ENCODE measurements at places on chromosomes 3 and 15. TPM values are rescaled to one million over a fixed set of nuclear protein-coding genes. Genes with fewer than 3 reads are reported as not detected.

The GPR160 gene
- 5.7 TPM for total RNA-seq

The COL6A5 gene
- total RNA-seq, result not detected

DNA sequence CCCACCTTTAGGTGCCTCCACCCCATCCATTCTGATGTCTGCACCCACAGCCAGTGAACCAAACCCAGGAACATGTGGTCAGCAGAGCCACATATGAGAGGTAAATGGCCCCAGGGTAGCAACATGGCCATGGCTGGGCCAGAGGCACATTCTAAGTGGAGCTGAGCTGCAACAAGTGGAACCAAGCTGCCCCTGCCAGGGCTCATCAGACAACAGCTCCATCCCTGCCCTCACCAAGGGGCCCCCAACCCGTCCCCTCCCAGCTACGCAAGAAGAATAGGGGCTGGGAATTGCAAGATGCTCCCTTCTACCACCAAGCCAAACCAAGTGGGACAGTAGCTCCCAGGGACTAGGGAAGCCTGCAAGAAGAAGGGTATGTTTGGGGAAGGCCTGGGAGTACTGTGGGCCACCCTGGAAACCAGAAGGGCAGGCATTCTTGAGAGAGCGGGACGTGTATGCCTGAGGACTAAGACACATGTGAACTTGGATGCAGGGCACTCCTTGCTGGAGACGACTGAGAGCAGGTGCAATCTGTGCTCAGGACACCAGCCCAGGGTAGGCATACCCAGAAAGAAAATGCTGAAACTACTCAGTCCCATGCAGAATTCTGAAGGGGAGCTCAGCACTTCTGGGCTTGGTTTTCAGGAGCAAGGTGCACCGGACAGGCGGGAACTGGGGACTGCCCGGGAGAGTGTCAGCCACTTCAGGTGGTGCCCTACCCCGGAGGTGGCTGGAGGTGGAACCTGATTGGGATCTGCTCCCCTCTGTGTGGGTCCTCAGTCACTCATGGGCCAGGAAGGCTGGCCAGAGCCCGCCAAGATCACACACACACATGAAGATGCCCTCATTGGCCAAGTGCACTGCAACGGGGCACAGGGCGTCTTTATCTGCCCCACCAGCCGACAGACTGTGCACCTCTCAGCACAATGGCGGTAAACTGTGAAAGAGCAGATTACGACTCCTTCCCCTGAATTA, 9.5 kb downstream of the MYL3 start:
- DNase-seq, result no peak
- no peaks in the 10 kb centered on the region for H3K36me3 ChIP-seq
- no peak overlapping the region for H3K27ac ChIP-seq

DNA sequence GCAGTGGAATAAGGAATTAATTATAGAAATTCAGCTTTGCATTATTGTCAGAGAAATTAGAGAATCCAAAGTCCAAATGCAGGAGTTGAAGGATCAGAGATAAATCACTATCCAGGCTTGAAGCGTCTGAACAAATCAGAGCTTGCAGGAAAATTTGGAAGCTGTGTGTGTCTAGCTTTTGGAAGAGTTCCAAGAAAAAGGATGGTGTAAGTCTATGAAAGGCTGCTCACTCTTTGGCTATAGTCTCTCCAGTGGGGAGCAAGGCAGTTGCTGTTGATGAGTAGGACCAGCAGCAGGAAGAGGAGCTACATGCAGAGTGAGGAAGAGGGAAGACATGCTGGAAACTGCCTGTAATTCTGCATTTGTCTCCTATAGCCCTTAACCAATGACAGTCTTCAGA, 464.3 kb upstream of the GRM7 start:
- H3K36me3 ChIP-seq, result no peaks in the 10 kb centered on the region
- H3K4me1 ChIP-seq, result no peaks in the 10 kb centered on the region
- H3K27me3 ChIP-seq, result no peaks in the 10 kb centered on the region
- no peak overlapping the region for H3K27ac ChIP-seq
- DNase-seq, result no peak
- no peak overlapping the region for H3K4me3 ChIP-seq

GRCh38 chr15:98874773-98875172, 132.8 kb downstream of the PGPEP1L start:
- no peak overlapping the region for H3K4me3 ChIP-seq
- no peak overlapping the region for H3K27ac ChIP-seq
- no peak for DNase-seq

All from CD4-positive, alpha-beta T cell (primary cell).